AG10803 (cell line): ENCODE measurements at places on chromosomes 11 and 22.

GRCh38 chr22:44698531-44699421, 3.2 kb upstream of the PRR5 start:
- DNase-seq: peak; percentile 99

GRCh38 chr11:69159150-69159852, 3.6 kb downstream of the SMIM38 start:
- DNase-seq: no peak

DNA sequence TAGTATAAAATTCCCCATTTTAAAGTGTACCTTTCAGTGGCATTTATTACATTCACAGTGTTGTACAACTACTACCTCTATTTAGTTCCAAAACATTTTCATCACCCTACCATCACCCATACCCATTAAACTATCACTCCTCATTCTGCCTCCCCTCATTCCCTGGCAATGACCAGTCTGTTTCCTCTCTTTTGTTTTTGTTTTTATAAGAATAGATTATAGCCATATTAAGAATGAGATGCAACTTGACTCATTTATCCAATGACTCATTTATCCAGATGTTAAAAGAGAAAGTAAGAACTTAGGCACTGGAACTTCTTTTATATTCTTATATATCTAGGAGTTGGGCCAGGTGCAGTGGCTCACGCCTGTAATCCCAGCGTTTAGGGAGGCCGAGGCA, 156.3 kb downstream of the FAT3 start:
- DNase-seq: peak; percentile 71

GRCh38 chr11:66429983-66430602, 8.6 kb downstream of the MRPL11 start:
- DNase-seq: peak; percentile 68

DNA sequence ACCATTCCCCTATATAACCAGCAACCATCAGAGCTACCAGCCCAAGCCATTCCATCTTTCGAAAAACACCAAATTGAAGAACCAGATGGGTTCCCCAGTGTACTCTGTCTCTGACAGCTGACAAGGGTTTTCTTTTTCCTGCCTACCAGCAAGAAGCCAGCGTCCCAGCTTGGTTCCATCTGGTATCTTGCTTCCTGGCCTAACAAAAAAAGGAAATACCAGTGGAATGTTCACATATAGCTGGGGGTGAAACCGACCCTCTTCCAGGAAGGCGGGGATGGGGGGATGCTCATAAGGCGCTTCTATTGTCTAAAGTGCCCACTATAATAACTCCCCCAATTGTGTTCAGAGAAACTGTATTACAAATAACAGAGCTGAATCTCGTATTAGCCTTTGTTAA, 172.3 kb downstream of the LDLRAD3 start:
- DNase-seq: no peak

- DNase-seq: no peak
These were observed 25.0 kb downstream of the GUCD1 start for GRCh38 chr22:24529898-24530297.

DNA sequence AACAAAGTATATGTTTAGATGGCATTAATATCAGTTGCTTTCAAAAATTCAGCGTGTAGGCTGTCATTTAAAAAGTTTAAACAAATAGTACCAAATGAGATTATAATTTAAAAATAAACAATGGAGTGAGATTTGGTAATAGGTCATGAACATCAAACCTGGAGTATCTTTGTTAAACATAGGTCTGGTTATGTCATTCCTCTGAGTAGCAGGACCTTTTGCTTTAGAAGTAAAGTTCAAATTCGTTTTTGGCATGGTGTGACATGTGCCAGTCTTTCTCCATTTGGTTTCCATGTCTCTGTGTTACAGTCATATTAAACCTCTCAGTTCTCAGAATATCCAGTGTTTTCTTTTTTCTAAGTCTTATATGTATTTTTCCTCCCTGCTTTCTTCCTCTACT, 242.4 kb downstream of the TMEM135 start:
- DNase-seq: no peak

GRCh38 chr11:18012122-18012905, 533 bp downstream of the SERGEF start:
- peak; percentile 13 for DNase-seq

DNA sequence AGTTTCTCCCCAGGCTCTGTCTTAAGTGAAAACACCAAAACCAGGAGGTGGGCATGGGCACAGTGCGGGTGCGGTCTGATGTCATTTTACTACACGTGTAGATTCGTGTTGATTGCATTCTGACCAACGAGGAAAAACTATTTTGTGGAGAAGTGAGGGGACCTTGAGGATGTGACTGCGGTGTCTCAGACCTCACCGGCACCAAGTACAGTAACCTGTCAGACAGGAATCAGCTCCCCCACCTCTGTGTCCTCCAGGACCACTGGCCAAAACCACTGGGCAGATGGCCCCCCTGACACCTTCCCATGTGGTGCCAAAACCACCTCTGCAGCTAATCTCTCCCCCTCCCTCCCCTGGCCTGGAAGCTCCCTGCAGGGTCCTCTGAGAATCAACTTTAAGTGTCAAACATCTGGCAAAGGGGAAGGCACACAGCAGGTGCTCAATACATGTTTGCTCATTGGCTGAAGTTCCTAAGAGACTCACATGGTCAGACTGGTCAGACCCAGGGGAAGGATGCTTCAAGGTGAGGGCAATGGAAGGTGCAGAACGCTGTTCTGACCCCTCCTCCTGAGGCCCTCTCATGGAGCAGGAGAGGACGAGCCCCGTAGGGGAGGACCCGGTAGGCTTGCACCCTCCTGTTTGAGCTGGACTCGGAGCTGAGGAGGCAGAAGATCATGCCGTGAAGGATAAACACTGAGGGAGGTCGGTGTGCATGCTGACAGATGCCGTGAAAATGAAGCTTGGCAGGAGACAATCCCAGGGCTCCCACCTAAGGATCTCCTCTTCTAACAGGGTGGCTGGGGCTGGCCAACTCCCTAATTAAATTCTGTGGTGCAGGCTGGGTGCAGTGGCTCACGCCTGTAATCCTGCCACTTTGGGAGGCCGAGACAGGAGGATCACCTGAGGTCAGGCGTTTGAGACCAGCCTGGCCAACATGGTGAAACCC, 129.9 kb downstream of the MPPED1 start:
- no peak for DNase-seq

DNA sequence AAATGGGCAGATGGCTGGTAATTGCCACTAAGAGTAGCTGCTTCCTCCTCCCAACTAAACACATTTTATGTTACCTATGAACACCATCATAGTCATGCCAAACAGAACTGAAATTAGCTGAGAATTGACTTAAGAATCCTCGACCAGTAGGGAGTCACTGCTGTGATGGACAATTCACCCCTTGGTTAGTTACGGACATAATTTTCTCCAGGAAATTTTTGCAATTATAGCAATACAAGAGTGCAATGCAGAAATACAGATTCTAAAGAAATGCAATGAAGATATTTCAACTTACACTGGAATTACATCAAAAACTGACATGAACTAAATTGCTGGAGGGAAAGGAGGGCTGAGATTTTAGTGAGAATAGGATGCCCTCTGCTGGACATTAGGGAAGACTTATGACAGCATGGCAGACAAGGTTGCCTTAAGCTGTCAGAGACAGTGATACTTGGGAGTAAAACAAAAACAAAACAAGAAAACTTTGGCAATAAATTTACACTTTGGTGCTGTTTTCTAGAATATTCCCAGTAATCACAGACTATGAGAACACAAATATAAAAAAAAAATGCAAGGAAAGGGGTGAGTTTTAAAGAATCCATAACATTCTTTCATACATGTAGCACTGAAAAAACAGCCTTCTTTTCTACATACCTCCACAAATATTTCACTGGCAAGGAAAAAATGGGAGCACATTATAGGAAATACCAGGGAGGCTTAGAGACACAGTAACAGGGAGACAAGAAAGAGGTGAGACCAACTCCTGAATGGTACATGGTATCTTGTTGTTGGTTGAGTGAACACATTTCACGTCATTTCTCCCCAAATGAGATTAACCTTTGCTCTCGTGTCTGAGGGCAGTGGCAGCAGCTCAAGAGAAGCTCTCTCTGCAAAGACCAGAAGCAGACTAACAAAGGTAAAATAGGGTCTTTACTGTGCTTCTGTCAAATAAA, 11.2 kb upstream of the PPP2R1B start:
- DNase-seq: peak; percentile 82

DNA sequence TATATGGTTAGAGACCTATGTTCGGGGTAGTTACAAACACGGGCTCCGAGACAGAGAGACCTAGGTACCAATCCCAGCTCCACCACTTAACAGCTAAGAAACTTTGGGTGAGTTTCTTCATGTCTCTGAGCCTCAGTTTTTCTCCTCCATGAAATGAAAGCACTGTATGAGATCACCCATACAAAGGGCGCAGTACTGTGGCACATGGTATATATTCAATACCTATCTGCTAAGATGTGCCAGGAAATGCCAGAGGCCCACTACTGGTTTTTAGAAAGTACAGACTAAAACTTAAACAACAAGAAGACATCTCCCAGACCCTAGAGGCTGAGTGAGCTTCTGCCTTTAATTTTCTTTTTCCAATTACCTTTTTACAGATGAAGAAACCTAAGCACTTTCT, 69.5 kb downstream of the SLC1A2 start:
- no peak for DNase-seq

DNA sequence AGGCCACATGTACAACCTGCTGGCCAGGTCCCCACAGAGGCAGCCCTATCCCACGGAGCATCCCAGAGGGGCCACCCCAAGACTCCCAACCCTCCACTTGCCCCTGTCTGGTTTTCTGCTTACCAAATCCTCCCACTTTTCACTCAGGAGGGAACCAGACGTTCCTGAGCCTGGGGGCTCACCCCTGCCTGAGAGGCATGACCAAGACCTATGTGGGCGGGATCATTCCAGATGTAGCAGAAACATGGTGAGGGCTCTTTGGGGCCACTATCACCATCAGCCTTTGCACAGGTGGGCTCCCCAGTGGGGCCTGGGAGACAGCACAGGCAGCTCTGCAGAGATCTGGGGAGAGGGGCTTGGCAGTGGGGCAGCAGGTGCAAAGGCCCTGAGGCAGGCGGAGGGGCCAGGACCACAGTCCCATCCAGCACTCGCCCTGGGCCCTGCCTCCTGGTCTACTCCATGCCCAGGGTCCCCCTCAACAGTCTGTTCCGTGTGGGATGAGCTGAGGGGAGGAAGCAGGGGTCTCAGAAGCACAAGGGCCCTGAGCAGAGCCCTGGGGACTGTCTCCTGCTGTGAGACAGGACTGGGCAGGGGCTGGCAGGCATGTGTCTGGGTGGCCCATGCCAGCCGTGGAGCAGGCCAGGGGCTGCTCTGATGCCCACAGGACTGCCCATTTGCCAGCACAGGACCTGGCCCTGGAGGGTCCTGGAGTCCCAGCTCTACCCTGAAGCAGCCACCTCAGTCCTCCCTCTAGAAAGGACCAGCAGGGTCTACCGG, 9.4 kb downstream of the PIM3 start:
- DNase-seq: no peak

DNA sequence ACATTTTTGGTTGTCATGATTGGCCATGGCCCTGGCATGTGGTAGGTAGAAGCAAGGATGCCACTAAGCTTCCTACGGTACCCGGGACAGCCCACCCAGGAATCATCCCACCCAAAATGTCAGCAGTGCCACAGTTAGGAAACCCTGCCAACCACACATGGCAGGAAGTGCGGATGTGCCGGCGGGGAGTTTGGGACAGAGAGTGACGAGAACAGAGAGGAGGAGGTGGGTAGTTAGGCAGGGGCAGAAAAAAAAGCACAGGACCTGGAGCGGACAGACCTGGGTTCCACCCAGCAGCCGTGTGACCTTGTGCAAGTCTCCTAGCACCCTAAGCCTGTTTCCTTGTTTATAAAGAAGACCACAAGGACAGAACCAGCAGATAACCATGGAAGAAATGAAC, 3.3 kb downstream of the SPI1 start:
- DNase-seq: no peak

DNA sequence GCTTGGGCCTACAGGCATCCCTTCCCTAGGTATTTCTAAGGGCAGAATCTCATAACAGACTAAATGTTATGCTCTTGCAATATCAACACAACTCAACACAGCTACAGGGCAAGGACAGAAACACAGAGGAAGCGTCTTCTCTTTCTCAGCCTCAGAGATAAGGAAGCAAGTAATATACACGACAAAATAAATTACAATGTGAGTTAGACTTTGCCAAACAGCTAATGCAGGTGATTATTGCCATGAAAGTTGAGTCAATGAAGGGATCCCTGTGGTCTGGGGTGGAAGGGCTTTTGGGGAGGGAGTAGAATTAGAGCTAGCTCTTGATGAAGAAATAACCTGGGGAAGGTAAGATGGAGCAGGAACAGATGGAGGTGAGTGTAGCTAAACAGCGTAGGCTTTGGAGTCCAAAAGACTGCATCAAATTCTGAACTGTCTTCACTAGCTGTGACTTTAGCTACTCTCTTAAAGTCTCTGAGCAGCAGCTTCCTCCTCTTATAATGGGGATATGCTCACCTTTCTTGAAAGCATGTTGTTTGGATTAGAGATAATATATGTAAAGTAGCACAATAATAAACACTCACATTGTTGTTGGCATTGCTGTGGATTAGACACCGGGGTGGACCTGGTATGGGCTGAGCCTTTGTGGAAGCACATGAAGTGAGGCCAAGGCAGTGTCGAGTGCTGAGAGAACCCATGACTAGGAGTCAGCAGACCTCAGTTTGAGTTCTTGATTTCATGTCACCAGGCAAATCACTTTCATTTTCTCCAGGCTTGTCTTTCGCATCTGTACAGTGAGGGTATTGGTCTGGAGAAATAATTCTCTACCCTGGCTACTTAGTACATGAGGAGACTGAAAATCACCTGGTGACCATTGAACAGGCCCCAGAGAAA, 41.0 kb upstream of the AQP11 start:
- no peak for DNase-seq

DNA sequence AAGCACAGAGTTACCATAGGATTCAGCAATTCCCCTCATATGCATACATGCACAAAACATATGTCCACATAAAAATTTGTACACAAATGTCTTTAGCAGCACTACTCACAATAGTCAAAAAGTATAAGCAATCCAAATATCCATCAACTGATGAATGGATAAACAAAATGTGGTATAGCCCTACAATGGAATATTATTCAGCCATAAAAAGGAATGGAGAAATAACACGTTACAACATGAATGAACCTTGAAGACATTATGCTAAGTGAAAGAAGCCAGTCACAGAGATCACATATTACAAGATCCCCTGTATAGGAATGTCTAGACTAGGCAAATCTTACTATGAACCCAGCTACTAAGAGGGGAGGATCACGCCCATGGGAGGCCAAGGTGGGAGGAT, 7.2 kb downstream of the PRR14L start:
- DNase-seq: no peak

DNA sequence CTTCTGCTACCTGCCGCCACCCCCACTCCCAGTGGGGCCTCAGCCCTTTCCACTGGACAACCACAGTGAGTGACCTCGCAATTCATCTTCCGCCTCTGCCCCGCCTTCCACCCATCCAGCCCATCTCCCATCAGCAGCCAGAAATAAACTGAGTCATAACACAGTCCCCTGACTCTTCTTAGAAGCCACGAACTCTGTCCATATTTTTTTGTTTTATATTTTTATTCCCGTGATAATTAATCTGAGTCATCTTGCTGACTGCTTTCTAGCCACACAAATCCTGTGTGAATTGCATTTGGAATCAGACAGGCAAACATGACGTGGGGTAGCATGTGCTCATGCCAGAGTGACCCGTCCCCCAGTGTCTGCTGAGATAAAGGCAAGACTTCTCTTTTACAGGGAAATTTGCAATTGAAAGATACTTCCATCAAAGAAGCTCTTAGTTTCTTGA, 7.0 kb downstream of the FADD start:
- peak; percentile 67 for DNase-seq
